ENCODE measurements at places on chromosomes 1 and 21.

DNA sequence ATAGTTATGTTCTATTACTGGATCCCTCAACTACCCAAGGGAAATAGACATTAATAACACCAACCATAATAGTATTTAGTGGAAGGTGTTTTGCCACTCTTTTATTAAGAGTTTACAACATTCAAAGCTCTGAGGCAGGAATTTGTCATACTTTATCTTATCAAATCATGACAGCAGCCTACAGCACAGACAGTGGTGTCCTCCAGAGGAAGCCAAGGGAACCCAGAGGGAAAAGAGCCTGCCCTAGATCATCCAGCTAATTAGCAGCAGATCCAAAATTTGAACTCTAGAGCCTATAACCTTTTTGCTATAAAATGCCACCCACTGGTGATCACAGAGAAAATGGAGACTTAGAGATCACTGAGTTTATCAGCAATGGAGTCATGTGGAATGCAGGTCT is 18.2 kb downstream of the VAV3 start:
- DNase-seq, result no peak

DNA sequence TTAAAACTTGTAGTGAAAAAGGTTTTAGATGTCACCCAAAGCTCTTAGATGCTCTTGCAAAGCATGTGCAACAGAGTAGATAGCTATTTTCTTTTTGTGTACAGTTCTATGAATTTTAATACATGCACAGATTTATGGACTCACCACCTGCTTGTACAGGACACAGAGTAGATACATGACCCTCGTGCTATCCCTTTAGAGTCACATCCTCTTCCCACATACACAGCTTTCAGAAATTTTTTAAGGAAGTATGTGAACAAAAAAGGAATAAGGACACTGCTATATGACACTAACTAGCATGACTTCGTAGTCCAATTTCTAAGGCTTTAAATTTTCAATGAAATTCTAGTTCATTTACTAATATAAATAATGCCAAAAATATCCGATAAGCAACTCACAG is 60.9 kb downstream of the ABL2 start:
- no peak for DNase-seq

- no peak for DNase-seq
Measured at GRCh38 chr1:26317612-26318337, at the start of gene CD52. TSS of gene CD52 (plus strand) at chr1:26317958. CDS start at chr1:26318018, 60 bp downstream.

- DNase-seq, result no peak
Measured at GRCh38 chr1:225427235-225428067, at the start of gene LBR. TSS of gene LBR (minus strand) at chr1:225428038. CDS start at chr1:225424075, 3,963 bp downstream.

DNA sequence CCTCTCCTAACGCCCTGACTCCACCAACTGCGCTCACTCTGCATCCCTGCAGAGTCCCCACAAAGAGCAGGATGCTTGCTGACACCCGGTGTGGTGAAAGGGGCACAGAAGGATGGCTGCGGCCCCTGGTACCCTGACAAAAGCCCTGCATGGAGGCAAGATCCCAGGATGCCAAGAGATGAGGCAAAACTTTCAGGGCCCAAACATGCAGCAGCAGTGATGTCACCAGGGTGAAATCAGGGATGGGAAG is 36.6 kb downstream of the SLC9A1 start:
- no peak for DNase-seq

- DNase-seq, result no peak
Measured at GRCh38 chr1:15070145-15070748, 83.3 kb upstream of the TMEM51 start.

GRCh38 chr1:41341772-41342562 is 19.3 kb upstream of the FOXO6 start:
- no peak for DNase-seq

DNA sequence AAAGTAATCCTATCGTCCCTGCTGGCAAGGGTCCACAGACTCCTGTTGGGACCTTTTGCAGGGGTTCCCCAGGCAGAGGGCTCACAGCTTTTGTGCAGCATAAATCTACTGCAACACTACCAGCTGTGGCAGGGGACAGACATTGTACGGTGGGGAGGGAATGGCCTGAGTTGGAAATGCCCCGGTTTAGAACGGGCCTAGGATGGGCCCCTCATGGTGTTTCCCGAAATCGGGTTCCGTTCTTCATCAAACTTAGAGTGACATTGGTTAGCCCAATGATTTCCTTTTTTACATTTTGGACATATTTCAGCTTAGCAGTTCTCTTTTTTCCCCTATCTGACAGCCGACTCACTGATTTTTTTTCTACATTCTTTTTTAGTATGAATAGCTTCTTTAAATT is 26.5 kb upstream of the SAMD11 start:
- no peak for DNase-seq

DNA sequence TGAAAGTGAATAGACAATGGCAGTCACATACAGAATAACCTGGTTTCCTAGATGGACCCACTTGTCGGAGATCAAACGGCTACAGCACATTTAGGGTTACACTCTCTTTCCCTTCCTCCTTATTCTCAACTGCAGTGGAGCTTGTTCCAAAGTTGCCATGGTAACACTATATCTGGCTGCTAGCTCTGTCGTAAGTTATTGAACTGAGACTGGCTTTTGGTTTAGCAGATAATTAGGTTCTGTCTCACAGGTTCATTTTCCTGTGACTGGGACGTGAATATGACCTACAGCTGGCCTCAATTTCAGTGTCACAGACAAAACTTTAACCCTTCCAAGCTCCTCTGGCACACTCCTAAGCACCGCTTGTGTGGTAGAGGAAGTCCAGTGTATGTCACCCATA is 875.8 kb downstream of the USP25 start:
- DNase-seq, result no peak

DNA sequence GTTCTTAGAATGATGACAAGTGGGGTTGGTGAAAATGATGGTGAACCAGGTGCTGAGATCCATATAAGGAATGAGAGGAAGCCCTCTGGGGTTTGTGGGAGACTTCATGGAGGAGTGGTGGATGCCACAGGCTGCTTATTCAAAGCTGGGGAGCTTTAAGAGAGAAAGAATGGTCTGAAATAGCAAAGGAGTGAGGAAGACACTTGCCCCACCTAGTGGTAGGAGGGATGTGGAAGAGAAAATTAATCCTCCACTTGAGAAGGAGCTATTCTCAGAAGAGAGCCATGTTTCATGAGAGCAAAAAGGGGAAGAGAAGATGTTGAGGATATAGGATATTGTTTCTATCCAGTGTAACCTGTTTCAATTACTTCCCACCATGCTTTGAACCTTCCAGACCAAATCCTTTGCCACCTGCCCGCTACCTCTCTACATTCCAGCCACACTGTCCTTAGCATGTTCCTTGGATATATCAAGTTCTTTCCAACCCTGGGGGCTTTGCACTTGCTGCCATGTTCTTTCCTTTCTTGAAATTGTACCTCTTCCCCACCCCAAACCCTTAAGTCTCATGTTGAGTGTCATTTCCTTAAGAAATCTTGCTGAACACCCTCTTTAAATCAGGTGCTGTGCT is 19.6 kb upstream of the ZNF648 start:
- peak; percentile 17 for DNase-seq

- DNase-seq, result no peak
Measured at GRCh38 chr1:237673631-237674030, 217.1 kb downstream of the ZP4 start.

- DNase-seq, result peak; percentile 88
Measured at GRCh38 chr1:207890136-207890738, 20.7 kb downstream of the CD34 start.

DNA sequence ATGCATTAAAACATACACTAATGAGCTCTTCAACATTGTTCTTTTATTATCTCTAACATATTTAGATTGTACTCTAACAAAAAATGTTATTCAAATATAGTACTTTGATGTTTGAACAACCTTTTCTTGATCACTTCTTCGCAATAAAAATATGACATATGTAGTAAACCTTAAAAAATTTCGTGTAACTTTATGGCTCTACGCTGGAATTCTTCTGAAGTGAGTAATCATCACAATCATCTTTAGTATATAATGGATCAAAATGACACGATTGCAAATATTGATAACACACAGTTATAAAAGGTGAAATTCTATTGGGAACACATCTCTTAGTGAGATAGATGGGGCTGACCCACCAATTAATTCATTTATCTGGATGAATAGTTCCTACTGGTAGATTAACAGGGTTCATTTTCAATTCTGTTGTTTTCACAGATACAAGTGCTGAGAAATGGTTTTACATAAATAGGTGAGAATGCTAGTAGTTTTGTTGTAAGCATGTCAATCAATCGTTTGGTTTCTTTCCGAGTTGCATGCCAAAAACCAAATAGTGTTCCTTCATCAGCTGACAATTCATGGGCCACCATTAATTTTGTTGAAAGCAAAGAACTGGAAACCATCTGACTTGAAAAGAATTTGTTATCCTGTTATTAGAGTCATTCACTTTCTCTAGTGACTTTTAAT is 1.5 kb upstream of the ZMPSTE24 start:
- DNase-seq, result no peak

All from fibroblast of skin of back (primary cell).